ENCODE measurements at places on chromosomes 7 and 10. TPM values are rescaled to one million over a fixed set of nuclear protein-coding genes. Genes with fewer than 3 reads are reported as not detected.
A peak's percentile ranks its signal among the peaks of the same experiment; 100 is the strongest.

SCD gene
- 298 TPM for total RNA-seq

SDHAF3 gene
- total RNA-seq, result 9.5 TPM

BAMBI gene
- 28.5 TPM for total RNA-seq

- peak; percentile 100 for DNase-seq
Measured at GRCh38 chr7:128236924-128237586, 4.0 kb upstream of the LEP start.

TMEM248 gene
- 51.3 TPM for total RNA-seq

GRCh38 chr7:93117852-93118530 is at the start of gene SAMD9:
Gene SAMD9, minus strand, starts transcription at chr7:93117979. Its CDS starts 11,882 bp downstream, at chr7:93106097.
- DNase-seq, result peak; percentile 86

- DNase-seq, result peak; percentile 82
Measured at GRCh38 chr7:91165006-91165845, 99.0 kb upstream of the FZD1 start.

DNA sequence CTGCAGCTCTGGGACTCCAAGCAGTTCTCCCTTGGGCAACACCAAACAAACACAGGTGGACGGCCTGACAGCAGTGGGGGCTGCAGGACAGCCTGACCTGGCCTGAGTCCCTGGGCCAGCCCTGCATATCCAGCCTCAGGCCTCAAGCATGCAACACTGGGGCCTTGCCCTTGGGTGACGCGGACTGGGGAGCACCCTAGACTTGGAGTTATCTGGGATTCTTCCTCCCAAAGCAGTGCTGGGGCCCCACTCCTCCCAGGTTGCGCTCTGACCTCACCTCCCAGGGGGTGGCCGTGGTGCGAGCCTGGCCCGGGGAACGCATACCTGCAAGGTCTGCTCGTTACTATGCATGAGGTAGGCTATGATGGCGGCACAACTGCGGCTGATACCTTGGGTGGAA is 6.2 kb upstream of the TMEM120A start:
- DNase-seq, result no peak

DNA sequence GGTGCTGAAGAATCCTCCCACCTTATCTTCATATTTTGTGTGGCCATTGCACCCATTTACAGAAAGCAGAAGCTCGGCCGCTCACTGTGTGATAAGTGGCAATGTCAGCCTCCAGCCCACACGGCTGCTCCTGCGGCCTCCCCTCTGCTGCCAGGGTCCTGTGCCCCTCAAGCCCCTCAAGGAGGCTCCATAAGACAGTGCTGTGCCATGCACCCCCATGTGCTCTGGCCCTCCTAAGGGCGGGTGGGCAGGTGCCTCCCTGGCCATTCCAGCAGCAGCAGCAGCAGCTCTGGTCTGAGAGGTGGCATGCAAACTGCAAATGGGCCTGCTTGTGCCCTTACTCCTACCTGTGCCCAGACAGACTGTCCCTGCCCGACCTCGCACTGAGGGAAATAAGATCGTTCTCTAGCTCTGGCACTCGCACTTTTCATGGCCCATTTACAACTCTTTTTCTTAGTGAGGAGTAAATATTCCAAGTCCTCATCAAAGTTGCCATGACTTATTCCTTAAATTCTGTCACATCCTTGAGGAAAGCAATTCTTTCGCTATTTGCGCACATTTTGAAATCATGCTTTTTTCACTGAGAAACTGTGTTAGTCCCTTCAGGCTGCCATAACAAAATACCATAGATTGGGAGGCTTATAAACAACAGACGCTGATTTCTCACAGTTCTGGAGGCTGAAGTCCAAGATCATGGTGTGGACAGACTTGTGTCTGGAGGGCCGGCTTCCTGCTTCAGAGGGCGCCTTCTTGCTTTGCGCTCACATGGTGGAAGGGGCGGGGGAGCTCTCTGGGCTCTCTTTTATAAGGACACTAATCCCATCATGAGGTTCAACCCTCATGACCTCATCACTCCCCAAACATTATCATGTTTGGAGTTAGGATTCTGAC is 187.8 kb downstream of the COBL start:
- no peak for DNase-seq

All from bronchial epithelial cell (primary cell).